ENCODE measurements at places on chromosomes 1 and 21.

DNA sequence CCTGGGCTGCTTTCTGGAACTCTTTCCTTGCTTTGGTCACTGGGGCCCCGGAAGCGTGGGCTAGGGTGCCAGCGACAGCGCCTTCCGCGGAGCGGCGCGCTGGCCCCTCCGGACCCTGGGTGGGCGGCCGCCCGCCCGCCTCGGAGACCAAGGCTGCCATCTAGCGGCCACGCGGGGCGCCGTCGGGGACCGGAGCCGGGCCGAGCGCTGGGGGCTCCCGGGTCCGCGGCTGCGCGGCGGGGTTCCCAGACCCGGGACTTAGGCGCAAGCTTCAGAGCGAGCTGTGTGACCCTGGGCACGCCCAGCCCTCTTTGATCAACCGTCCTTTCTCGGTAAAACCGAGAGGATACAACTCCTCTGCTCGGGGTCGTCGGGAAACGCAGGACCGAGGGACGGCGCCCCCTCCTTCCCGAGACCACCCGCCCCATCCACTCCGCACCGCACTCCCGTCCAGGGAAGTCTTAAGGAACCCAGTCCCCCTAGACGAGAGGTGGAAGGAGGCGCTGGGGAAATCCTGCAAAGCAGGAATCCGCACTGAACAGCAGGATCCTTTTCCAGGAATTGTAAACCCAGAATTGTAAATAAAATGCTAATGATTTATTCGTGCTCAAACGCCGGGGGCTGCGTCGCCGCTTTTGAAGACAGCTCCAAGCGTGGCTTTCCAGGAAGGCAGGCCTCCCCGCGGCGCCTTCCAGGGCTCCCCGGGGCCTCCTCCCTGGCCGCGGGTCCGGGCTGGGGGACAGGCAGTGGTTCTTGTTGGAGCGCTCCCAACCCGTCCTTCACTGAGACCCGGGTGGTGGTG, 41.2 kb downstream of the RRAGC start:
- peak; percentile 52 for DNase-seq

- no peak for DNase-seq
Measured at GRCh38 chr1:153698923-153699714, 20.6 kb downstream of the NPR1 start.

DNA sequence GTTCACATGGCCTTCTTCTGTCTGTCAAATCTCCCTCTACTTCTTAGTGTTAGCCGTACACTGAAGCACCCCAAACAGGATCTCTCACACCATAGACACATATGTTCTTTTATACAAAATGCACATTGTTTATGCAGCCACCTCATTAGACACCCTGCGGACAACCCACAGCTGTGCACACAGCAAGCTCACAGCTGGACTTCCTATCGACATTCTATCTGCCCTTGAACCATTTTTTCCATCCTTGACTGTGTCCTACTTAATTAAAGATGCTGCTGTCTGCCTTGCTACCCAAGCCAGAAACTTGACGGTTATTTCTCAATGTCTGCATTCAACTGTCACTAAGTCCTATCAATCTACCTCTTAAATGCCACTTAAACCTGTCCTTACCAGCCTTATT, 3.2 kb upstream of the ZBTB21 start:
- no peak for DNase-seq

DNA sequence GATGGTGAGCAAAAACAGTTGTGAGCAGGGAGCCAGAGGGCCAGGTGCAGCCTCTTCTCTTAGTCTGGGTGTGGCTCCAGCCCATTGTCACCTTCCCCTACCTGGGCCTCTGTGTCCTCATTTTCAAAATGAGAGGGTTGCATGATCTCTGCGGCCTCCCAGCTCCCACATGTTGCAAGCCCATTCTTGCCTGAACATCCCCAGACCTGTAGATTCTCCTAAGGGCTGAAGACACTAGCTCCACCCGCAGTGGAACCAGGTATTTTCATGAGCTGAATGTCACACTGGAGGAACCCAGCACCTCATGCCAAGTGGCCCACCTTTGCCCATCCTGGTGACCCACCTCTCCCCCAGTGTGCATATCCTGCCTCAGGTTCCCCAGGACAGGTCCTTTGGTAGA, 12.3 kb downstream of the IKBKE start:
- no peak for DNase-seq

DNA sequence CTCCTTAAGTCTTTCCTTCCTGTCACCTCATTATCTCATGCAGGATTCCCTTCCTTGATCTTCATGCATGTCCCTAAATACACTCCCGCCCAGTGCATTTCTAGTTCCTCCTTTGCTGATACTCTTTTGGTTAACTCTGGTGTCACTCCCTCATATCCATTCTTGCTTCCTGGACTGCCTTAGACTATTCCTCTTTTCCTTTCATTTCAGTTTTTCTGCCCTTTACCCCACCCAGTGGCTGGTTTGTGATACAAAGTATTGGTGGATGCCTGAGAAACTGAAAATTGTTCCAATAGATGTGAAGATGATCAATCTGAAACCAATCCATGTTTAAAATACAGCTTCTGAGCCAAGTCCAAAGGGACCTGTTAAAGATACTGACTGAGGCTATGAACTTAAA, 553.8 kb upstream of the CAMK1G start:
- no peak for DNase-seq

DNA sequence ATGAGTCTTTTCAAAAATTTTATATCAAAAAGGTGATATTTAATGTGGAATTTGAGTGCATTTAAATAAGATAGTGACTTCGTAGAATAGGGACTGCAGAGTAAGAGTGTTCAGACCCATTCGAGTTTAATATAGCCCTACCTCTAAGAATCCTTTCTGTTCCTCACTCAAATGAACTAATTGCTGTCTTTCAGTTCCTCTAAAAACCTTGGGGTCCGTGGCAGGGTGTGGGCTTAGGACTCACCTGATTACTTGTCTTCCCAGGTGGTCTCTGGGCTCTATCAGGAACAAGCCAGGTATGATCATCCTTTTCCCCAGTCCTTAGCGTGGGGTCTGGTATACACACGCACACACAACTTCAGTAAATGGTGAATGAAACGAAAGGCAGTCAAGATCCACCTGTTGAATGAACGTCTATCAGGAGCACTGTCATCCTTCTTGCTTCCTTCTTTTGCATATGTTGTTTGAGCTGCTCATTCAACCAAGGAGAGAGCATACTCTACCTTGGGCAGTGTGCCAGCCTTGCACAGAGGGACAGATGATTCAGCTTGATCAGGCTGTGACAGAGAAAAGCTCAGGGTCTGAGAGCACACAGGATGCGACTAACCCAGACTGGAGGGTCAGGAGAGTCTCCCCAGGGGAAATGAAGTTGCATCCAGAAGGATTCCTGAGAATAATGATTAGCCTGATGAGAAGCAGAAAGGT, 1.2 kb upstream of the RNF11 start:
- DNase-seq: no peak

GRCh38 chr1:56255516-56256152, 323.7 kb downstream of the PLPP3 start:
- no peak for DNase-seq
